ENCODE measurements at places on chromosomes 2 and 18. TPM values are rescaled to one million over a fixed set of nuclear protein-coding genes. Genes with fewer than 3 reads are reported as not detected.

GRCh38 chr2:41966431-41966893 is 81.4 kb upstream of the PKDCC start:
- peak; percentile 98 for DNase-seq

Gene RPIA
- total RNA-seq = 10.9 TPM

- no peak for DNase-seq
Observed at GRCh38 chr2:66803726-66804125, 368.8 kb downstream of the MEIS1 start.

GRCh38 chr2:197189426-197190099 is 121.0 kb downstream of the ANKRD44 start:
- DNase-seq = no peak

DNA sequence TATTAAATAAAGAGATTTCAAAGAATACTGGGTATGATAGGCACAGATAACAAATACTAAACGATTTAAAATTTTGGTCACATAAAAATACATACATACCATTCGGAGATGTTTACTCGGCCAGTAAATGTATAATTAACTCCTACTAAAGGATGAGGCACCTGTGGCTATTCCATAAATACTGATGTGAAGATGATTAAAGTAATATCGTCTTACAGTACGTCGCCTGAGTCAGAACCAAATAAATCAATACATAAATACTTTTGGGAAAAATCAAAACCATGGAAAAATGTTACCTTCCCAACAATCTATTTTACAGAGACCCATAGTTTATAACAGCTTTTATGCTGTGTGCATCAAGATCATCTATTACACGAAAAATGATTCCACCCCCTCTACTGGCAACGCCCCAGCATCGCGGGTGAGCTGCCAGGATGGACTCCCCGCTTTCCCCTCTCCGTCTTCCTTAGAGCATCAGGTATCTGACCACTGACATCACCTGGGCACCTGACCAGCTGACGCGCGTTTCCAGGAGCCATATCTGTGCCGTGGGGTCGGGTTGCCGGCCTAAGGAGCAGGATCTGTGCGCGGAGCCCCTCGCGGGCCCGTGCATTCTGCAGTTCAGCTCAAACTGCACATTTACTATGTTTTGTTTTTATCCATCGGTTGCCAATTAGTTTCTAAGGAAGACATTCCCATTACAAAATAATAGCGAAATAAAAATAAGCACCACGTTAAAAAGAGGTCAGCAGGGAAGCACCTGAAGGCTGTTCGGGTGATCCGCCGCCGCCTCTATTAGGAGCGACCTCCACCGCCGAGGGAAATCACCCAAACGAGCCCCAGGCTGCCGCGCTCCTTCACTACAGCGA is 901 bp downstream of the ICA1L start:
- peak; percentile 83 for DNase-seq

Gene SERPINB12
- total RNA-seq = not detected

Gene FRZB
- 5.4 TPM for total RNA-seq

- peak; percentile 79 for DNase-seq
Observed at GRCh38 chr2:192194265-192194865, 368 bp downstream of the TMEFF2 start.

Gene CRYGD
- total RNA-seq = not detected

Gene TEX44
- not detected for total RNA-seq

DNA sequence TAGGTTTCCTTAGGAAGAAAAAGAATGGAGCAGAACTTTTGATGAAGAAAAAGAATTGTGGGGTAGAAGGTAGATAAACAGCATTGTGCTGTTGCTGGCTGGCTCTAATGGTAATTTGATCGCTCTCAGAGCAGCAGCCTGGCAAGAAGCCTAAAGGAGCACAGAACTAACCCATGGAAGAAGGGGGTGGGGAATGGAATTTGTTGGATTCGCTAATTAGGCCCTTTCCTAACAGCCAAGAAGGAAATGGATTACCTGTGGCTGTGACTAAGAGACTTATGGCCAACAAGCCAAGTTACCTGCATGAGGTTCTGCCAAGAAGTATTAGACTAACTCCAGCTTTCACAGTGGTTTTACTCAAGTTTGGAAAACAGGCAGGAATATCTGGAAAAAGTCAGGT is 210.6 kb downstream of the IKZF2 start:
- no peak for DNase-seq

GRCh38 chr18:69956665-69957620 is 9.3 kb upstream of the CD226 start:
- no peak for DNase-seq

DNA sequence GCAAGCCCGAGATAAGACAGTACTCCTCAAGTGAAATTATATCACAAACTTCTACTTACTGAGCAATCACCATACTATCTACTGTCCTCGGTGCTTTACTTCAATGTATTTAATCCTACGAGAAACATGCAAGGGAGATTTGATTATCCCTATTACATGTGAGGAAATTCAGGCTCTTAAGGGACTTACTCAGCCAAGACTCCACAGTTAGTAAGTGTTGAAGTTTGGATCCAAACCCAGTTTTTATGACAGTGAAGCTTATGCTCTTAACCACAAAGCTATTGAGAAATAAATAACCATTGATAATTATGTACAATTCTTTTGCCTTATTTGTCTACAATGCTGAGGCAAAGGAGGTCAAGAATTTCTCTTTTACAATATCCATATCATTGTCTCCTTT is 672.9 kb upstream of the ACVR2A start:
- DNase-seq = no peak

DNA sequence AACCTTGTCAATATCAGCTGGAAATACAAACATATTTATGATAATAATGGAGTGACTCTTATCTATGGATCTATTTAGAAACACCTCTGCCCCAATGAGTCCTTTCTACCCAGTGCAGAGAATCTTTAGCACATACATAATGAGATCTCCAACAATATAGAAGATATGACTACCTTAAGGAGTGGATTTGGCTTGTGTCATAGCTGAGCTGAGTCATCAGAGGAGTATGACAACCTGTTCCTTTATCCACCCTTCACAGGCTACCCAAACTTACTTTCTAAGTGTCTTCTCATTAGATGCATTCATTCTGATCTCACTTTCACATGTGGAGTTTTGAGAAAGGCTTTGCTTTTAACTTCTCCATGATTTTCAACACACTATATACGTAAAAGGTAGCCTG is 1218.9 kb downstream of the DSC3 start:
- DNase-seq = no peak

DNA sequence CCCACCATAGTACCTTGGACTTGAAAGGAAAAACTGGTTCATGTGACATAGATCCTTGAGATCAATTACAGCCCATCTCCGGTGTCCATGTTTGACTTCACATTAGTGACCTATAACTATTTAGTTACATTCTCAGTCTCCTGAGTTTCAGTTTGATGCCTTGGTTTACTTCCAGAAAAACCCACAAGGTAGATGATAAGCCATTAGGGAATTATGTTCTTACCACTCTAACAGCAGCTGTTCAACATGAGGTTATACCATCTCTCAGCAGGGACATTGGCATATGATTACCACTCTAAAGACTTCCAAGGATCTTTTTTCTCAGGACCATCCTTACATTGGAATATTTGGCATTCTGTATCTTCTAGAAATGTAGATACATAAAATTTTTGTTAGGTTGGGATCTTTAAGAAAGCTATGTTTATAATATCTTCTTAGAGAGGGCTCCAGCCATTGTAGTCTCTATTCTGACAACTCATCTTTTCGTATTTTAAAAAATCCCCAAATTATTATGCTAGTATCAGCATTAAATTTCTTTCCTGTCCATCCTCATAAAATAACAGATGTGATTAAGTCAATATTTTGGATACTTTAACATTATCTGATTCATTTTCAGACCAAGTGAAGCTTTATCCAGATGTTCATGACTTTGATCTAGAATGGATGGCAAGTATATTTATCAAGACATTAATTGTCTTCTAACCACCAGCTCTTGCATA is 258.9 kb downstream of the RDH14 start:
- no peak for DNase-seq

- no peak for DNase-seq
Observed at GRCh38 chr2:211900518-211900917, 638.1 kb downstream of the ERBB4 start.

GRCh38 chr2:191538334-191538903 is 139.5 kb upstream of the NABP1 start:
- no peak for DNase-seq
